Smooth muscle cell of bladder (primary cell): ENCODE measurements at places on chromosomes 1 and 21. TPM values are rescaled to one million over a fixed set of nuclear protein-coding genes. Genes with fewer than 3 reads are reported as not detected.

ANGPTL3 gene
- not detected in 2 replicates for total RNA-seq

OR2T11 gene
- total RNA-seq, result not detected in 2 replicates

MFSD2A gene
- 2.8 and 5.0 TPM in 2 replicates for total RNA-seq

SLC35F3 gene
- 0.09 and 0.71 TPM in 2 replicates for total RNA-seq

TCHHL1 gene
- total RNA-seq, result not detected in 2 replicates

TMOD4 gene
- not detected in 2 replicates for total RNA-seq

MAP3K21 gene
- 0.46 and 0.57 TPM in 2 replicates for total RNA-seq
